ENCODE measurements at places on chromosomes 16 and 17. TPM values are rescaled to one million over a fixed set of nuclear protein-coding genes. Genes with fewer than 3 reads are reported as not detected.

GRCh38 chr17:1186923-1187771, 7.4 kb upstream of the ABR start:
- peak; percentile 71 for DNase-seq

DNA sequence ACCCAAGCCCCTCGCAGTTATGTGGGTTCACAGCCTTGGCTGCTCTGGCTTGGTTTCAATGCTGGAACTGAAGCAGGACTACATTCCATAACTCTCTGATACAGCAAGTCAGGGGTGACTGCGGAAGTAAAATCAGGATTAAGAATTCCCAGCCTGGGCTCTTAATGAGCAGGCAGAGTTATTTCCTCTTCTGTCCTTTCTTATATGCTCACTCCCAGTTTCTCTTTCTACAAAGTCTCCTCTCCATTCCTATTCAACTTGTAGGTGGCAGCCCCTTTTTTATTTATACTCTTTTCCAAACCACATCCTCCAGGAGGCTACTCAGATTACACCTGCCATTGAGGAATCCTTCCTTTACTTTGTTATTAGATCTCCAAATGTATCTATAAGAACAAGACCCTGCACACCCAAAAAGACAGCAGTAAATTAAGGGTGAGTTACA, 40.3 kb downstream of the HOXB1 start:
- DNase-seq = no peak

- no peak for DNase-seq
Measured at GRCh38 chr17:57021226-57021940, 43.5 kb downstream of the SCPEP1 start.

The LRRC46 gene
- not detected for polyA plus RNA-seq

DNA sequence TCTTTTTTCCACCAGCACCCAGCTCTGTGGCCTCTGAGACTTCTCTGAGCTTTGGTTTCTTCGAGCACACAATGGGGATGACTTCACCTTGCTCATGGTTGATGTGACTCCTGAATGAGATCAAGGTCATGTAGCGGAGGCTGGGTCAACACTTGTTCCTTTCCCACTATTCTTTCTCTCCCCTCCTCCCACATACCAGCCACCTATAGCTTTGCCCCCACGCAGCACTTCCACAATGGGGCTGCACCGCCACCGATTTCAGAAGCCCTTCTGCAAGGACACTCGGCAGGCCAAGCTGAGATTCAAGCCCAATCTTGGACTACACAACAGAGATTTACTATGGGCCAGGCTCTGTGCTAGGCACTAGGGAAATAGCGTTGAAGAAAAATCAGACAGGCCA, 14.4 kb downstream of the TRIM25 start:
- DNase-seq = no peak

DNA sequence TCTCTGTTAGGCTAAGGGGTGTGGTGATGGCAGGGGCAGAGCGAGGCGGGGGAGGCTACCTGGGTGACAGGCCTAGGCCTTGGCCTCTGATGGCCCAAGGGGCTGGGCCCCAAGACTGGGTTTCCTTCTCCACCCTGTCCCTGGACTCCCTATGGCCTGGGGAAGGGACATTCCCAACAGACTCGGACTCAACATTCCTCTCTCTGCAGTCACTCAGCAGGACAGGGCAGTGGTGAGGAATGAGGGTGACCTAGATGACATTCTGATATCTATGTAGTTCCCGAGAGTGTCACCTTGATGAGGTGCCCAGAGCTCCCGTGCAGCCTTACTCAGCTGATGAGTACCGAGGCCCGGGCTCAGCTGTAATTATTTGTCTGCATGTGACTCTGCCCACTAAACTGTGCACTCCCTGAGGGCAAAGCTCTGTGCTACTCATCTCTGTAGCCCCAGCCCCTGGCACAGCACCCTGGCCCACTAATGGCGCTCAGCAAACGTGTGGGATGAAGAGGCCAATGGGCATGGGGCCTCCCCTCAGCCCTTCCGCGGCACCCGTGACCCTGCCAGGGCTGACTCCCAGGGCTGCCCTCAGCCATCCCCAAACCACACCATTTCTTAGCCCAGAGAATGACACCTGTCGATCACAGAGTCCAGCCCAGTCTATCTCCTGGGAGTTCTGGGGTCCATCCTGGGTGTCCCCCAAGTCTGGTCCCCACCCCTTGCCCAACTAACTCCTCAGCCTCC, 2.2 kb downstream of the PLCD3 start:
- DNase-seq = no peak

DNA sequence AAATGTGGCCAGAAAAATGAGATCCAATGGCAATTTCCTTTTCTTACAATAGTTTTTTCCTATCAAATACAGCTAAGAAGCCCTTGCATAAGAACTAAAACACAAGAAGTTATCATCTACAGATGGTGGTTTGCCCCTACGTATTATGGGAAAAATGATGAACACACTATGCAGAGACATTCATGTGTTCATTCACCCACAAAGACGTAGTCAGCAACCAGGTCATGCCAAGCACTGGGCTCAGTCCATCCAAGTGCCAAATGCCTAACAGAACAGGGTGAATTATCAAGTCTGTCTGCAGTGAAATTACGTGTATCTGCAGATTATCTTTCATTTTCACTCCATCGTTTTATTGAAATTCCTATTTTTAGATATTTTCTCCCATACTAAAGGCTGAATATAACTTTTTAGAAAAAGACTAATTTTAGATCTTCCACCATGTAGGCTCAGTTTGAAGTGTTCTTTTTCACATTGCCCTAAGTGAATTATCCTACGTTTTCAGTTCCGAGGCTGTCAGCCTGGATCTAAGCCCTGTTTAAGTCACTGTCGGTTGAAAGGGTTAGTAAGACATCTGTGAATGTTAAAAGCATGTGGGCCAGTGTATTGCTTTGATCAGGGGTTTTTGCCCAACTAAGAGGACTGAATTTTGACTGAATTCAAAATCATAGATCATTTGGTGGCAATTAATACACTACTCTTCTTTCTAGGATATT, 78.1 kb upstream of the DHX40 start:
- no peak for DNase-seq

GRCh38 chr17:59368218-59368857, 36.9 kb downstream of the YPEL2 start:
- DNase-seq = no peak

The MT1H gene
- not detected for polyA plus RNA-seq

DNA sequence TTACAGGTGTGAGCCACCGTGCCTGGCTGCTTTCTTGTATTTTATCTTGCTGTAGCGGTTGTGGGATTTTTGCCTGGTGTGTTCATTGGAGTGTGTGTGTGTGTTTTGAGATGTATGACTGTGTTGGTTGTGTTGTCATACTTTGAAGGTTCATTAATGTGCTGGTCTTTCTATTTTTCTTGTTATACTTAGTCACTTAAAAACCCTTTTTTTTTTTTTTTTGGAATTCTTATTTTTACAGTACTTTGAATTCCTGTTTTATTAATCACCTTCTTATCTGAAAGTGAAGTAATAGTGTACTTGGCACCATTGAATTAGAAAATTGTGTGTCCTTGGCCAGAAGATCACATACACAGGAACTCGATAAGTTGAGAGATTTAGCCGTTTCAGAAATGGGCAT, 30.2 kb downstream of the TENT4B start:
- no peak for DNase-seq

DNA sequence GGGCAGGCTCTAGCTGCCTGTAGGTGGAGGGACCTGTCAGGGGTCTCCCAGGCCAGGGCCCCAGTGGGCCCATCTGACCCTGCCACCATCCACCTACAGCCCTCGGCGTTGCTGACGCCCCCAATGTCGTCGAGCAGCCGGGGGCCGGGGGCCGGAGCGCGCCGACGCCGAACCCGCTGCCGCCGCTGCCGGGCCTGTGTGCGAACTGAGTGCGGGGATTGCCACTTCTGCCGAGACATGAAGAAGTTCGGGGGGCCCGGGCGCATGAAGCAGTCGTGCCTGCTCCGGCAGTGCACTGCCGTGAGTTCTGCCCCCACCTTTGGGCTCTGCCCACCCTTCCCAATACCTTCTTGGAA, 2.2 kb downstream of the FBXL19 start:
- no peak for DNase-seq

The SMTNL2 gene
- polyA plus RNA-seq = not detected

GRCh38 chr17:50180620-50181019, 14.8 kb downstream of the SGCA start:
- DNase-seq = no peak

DNA sequence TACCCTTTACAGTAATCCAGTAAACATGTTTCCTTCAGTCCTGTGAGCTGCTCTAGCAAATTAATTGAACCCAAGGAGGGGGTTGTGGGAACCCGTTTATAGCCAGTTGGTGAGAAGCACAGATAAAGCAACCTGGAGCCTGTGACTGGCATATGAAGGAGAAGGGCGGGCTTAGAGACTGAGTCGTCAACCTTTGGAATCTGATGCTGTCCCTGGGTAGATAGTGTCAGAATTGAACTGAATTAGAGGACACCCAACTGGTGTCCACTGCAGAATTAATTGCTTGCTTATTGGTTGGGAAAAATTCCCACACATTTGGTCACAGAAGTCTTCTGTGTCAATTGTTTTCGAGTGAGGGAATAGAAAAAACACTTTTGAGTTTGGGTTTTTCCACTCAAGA, 12.8 kb upstream of the RSKR start:
- no peak for DNase-seq

The MYLK3 gene
- polyA plus RNA-seq = not detected

The ZP2 gene
- not detected for polyA plus RNA-seq

DNA sequence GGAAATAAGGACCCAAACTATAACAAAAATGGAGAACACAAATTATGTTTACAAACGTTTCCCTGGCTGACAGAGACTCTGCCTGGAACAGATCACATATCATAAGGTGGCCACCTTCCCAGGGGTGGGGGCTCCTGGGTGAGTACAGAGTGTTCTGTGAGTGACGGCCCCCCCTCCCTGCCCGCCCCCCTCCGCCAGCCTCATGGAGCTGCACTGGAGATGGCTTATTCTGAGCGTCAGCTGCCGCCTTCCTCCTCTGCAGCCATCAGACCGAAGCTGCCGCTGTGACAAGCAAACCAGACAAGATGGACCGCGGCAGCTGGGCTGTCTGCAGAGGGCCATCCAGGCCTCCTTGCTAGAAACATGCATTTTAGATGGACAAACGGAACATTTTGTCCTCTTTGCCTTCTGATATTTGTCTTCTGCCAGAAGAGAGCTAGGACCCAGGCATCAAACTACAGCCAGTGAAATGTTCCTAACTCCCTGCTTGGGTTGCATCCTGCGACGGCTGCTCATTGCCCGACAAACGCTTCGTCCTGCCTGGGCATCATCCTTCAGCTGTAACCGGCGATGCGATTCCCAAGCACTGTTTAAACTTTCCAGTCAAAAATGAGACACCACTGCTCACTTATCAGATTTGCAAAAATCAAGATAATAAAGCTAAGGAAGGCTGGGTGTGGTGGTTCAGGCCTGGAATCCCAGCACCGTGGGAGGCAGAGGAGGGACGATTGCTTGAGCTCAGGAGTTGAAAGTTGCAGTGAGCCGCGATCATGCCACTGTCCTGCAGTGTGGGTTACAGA, 15.3 kb upstream of the RPTOR start:
- DNase-seq = no peak

GRCh38 chr16:26606381-26607150, 460.2 kb upstream of the C16orf82 start:
- DNase-seq = no peak

- DNase-seq = no peak
Measured at GRCh38 chr16:53048139-53048915, 4.4 kb downstream of the CHD9NB start.

DNA sequence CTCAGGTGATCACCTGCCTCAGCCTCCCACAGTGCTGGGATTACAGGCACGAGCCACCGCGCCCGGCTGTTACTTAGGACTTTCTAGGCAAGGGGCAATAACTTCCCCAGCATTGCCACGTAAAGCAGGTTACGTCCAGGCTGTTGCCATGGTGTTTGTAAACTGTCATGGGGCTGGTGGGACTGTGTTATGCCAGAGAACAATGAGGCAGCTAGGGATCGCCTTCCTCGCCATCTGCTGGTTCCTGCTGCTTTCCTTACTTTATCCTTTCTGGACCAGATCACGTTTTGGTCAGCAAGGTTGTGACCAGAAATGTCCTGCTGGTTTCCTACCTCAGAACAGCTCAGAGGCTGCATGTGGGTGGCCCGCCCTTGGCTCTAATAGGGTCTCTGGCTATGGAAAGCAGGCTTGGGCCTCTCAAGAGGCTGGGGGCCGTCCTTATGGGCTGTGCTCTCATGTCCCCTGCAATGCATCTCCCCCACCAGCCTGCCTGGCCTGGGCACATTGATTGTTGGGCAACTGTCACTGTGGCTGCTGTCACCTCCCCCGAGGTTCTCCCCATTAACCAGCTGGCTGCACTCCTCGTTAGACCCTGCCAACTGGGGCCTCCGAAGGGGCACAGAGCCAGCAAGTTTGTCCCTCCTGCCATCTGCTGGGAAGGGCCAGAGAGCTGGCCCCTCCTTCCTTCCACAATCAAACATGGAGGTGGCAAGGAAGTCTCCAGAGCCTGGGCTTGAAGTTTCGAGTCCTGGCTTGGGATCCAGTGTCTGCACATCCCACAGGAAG, 28.2 kb upstream of the ZC3H18 start:
- DNase-seq = no peak

DNA sequence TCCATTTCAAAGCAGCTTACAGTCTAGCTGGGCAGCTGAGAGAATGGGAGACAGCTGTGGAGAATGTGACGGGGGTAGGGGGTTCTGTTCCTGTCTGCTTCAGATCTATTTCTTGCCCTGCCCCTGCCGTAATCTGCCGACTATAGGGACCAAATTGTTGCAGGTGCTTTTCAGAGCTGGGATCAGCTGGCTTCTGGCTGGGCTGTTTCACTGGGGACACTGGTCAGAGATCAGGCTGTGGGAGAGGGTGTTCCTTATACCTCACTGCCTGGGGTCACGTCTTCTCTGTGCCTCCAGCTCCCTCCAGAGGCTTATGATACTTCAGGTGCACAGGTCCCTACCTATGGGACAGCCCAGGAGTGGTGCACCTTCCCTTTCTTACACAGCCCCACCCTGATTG, 514.9 kb upstream of the GOT2 start:
- DNase-seq = no peak

- no peak for DNase-seq
Measured at GRCh38 chr17:48153691-48154358, 46.3 kb downstream of the SNX11 start.

DNA sequence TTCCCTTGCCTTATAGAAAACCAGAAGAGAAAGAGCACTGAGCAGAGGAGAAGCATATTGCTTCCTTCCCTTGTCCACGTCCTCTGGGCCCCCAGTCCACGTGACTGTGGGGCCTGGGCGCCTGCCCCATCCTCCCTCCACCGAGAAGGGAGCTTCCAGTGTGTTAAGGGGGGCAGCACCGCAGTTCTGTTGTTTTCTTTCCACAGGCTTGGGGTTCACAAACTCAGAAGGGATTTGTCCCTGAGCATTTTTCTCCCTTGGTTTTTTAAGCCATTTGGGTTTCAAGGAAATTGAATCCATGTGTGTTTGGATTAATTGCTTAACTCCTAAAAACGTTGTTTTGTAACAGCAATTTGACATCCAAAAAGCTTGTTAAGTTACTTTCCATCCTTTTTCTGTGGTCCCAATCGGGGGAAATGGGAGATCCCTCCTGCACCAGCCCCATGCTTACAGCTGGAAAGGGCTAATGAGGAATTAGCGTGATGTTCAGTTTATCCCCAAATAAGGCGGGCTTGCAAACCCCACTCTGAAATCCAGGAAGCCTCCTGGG, 347.5 kb upstream of the TNRC6C start:
- no peak for DNase-seq

GRCh38 chr16:89200124-89200849, at the start of gene SLC22A31:
SLC22A31 (minus strand) TSS chr16:89200537; CDS start chr16:89200501, 36 bp downstream.
- DNase-seq = no peak

The C16orf89 gene
- polyA plus RNA-seq = not detected

- no peak for DNase-seq
Measured at GRCh38 chr17:29042679-29043538, at the start of gene PIPOX. PIPOX (plus strand) TSS chr17:29043141; CDS start chr17:29043226, 85 bp downstream.
